ENCODE measurements at places on chromosomes 11 and 22.

GRCh38 chr11:1458340-1459218 is 28.0 kb downstream of the MOB2 start:
- no peak for DNase-seq

GRCh38 chr11:8000390-8000789 is 13.3 kb downstream of the EIF3F start:
- no peak for DNase-seq

GRCh38 chr22:34294986-34295385 is 374.7 kb upstream of the LARGE1 start:
- DNase-seq: no peak

GRCh38 chr11:95426823-95427462 is 195.9 kb upstream of the SESN3 start:
- DNase-seq: no peak

- no peak for DNase-seq
These were observed 5.4 kb upstream of the MADD start for GRCh38 chr11:47264521-47264920.

DNA sequence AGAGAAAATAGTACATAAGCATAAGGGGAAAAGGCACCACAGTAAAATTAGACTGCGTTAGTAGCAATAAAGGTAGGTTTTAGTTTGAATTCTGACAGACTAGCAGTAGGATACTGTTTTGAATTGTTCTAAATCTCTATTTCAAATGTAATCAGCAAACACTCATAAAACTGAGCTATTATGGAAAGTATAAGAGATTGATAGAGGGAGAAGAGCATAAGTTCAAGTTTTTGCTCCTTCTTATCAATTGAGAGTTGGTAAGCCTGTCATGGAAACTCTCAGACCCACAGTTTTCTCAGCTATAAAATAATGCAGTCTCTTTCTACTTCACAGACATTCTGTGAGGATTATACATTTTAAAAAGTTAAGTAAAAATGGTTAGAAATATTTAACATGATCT is 840.2 kb upstream of the CNTN5 start:
- DNase-seq: no peak

- DNase-seq: peak; percentile 30
These were observed 1.8 kb downstream of the SYTL2 start for GRCh38 chr11:85809191-85809590.

- peak; percentile 6 for DNase-seq
These were observed 53.3 kb downstream of the CD82 start for GRCh38 chr11:44618561-44619425.

- no peak for DNase-seq
These were observed 50.9 kb downstream of the TTC28 start for GRCh38 chr22:28628766-28629165.

- no peak for DNase-seq
These were observed 620.9 kb upstream of the CADM1 start for GRCh38 chr11:116124922-116125714.

GRCh38 chr11:46407635-46408034 is 16.1 kb upstream of the CHRM4 start:
- DNase-seq: no peak

DNA sequence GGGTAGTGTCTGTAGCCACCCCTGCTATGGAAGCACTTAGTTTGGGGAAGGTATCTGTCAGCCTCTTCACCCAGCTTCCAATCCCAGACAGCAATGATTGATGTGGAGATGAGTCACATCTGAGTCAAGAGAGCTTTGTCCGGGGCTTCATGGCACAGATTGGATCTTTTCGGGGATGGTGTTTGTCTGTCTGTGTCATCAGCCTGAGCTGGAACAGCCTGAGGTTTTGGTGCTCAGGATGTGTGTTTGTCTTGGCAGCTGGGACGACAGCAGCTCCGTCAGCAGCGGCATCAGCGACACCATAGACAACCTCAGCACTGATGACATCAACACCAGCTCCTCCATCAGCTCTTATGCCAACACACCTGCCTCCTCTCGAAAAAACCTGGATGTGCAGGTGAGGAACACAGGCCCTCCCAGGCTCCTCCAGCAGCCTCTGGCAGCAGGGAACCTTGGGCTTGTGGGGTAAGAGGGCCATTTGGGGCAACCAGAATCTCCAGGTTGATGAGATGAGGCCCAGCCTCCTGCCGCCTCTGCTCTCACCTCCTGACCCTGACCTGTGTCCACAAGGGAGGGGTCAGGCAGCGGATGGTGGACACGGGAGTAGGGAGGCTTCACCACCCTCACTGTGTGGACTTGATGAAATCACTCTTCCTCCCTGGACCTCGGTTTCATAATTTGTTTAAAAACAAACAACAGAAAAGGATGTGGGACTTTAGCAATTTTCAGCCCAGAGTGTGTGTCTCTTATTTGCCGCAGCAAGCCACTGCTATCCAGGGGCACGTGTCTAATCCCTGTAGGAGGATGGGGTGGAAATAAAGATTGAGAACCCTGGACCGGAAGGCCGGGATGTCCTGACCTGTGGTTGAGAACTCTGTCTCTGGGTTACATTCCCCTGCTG is 124.3 kb downstream of the DBX1 start:
- DNase-seq: no peak

DNA sequence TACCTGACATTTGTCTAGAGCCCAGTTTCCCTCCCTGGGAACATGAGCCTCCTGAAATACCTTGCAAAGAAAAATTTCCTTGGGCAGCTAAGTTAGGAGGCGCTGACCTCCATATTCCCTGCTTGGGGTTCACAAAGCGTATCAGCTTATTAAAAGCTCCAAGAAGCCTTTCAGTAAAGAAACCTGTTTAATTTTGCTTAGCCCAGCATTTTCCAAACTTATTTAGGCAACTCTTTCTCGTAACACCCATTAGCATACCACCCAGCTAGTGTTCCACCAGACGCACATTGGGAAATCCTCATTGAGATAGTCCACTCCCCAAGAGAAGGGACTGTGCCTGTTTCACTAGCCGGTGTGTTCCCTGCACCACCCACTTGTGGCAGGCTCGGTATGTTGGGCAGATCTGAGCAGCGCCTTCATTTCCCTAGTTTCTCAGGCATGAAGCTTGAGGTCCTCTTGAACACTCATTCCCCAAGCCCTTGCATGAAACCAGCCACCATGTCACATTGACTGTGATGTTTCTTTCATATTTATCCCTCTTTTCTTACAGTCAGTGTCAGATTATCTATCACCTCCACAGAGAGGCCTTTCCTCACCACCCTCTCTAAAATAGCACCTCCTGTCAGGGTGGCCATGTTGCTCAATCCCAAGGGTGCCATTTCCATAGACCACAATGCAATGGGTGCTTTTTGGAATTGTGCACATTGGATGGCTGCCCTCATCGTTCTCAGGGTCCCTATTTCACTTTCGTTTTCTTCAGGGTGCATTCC is 12.5 kb upstream of the ELF5 start:
- DNase-seq: no peak

GRCh38 chr11:67432655-67433349 is 4.5 kb downstream of the RPS6KB2 start:
- no peak for DNase-seq

GRCh38 chr11:76690736-76691135 is 20.2 kb upstream of the LRRC32 start:
- DNase-seq: no peak

DNA sequence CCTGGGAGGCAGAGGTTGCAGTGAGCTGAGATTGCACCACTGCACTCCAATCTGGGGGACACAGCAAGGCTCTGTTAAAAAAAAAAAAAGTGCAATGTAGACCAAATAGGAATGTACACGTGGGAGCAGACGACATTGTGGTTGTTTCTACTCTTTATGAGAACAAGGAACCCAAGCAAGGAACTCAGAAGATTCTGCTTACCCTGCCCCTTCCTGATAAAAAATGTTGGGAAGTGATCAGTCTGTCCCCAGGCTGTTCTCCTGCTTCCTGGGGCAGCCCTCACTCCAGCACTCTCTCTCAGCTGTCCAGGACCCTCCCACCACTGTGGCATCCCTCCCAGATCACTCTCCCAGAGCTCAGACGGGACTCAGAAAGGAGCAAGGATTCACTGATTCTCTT is 31.8 kb downstream of the SLCO2B1 start:
- no peak for DNase-seq
